ENCODE measurements at places on chromosomes 3 and 15.

GRCh38 chr3:38738630-38739395, 77.2 kb downstream of the SCN10A start:
- no peak for DNase-seq

GRCh38 chr3:197687570-197687969, 49.1 kb downstream of the RUBCN start:
- DNase-seq, result no peak

DNA sequence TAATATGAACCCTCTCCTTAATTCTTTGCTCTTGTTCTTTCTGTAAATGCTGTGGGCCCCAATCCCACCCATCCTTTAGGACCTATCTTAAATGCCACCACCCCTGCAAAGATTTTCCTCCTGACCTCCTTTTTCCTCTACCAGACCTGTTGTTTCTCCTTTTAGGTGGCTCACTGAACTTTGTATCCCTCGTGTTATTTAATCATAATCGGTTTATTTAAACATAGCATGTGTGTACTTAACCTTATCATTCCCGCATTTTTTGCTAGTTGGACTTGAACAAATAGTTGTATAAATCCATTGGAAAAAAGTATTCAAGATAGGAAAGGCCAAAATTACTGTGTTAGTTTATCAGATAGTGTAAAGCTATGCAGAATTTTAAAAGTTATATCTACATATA, 988 bp upstream of the NFKBIZ start:
- DNase-seq, result no peak

DNA sequence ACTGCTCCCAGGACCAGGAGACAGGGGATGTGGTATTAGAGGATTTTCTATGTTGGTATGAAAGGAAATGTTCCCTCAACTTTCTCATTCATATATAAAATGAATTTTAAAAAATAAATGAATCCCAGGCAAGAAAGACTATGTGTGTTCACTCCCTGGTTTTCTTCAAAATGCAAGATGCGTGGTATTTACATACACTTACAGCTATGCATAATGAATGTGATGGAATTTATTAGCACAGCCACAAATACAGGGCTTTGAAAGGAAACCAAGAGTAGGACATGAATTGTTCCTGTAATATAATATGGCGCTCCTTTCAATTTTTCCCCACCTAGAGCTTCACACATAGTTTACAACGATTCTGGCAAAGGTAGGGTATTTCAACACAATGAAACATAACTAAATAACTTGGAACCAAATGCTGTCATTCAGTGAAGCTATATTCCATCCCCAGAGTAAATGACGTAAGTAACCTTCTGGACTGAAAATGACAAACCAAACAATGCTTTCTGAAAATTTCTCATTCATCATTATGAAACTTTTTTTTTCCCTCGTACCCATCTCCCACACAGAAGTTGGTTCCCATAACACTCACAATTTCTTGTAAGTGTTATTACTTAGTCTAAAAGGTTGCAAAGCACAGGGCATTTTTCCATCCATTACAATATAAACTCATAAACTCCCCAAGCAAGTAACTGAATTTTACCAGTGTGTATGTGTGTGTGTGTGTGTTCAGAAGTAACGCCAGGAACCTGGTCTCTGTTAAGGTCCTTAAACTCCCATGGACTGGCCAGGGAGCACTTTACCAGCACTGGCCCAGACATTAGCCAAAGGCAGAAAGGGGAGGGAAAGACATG, 41.8 kb downstream of the CBLB start:
- no peak for DNase-seq

All from frontal cortex (tissue), 4 donors.